ENCODE measurements at places on chromosomes 3 and 15.

GRCh38 chr3:131608741-131609140 is 106.0 kb upstream of the MRPL3 start:
- no peak for DNase-seq

DNA sequence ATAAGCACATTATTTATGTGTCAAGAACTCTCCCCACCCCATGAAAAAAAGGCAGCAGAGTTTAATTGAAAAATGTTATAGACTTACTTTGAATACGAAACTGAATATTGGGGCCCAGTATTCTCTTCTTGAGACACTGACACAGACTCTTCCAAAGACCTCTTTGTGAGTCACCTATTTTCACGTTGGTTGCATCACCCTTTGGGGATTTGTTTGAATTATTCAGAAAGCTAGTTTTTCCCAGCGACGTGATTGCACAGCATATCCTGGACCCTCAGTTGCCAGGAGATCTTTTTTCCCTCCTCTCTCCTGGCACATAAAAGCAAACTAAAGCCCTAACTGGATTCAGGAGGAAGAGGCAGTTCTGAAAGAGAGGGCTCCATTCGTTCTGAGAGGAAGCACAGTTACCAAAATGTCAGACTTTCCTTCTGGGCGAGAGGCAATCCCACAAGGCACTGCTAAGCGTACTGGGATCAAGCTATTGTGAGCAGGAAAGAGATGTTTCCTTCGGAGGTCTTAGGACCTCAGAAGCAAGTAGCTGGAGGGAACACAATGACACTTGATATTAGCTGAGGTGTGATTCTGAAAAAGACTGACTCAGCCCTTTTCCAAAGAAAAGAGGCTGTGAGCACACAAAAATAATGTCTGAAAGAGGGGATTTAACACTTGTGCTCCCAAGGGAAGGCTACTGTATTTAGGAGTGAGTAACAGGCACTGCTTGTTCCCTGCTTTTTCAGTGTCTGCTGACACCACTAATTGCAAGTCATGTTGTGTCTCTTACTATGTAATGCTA is 65.8 kb upstream of the CADPS start:
- no peak for DNase-seq

DNA sequence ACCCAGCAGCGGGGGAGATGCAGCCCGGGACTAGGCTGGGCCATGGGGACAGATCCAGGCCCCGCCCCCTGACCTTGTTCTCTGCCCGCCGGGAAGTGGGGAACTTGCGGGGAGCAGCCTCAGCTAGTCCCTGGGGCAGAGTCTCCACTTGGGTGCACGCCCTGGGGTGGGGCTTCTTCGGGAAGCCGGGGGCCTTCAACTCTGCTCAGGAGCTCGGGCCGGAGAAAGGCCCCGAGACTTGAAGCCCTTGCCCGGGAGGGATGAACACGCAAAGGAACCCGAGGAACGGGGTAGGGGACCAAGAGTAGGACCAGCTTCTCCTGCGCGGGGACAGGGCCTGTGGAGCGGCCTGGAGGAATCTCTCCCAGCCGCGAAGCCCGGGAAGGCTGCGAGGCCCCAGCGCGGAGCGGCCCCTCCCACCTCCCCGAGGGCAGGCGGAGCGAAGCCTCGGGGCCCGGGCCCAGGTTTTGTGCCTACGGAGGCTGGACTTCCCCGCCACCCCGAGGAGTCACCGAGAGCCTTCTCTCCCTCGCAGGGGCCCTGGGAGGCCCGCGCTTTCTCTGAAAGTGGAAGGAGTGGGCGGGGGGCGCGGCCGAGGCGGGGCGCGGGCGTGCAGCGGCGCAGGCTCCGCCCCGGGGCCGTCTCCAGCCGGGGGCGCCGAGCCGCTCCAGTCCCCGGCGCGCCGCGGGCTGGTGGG is at the start of gene ITPKA:
ITPKA (plus strand) TSS at position 670 of the 697 bp plus-strand sequence. CDS start 54 bp downstream, outside the sequence.
- peak; percentile 19 for DNase-seq

GRCh38 chr15:41560572-41560874 is 1.5 kb downstream of the TYRO3 start:
- no peak for DNase-seq

- DNase-seq, result no peak
These were observed 195.6 kb downstream of the RPLP1 start for GRCh38 chr15:69648212-69648611.

GRCh38 chr3:139759470-139759869 is 81.7 kb upstream of the NMNAT3 start:
- DNase-seq, result no peak

- no peak for DNase-seq
These were observed 108.5 kb downstream of the GLDN start for GRCh38 chr15:51450001-51450400.
